ENCODE measurements at places on chromosomes 16 and 17.

GRCh38 chr17:77281904-77282367 is 141.2 kb downstream of the SEC14L1 start:
- no peak for DNase-seq

DNA sequence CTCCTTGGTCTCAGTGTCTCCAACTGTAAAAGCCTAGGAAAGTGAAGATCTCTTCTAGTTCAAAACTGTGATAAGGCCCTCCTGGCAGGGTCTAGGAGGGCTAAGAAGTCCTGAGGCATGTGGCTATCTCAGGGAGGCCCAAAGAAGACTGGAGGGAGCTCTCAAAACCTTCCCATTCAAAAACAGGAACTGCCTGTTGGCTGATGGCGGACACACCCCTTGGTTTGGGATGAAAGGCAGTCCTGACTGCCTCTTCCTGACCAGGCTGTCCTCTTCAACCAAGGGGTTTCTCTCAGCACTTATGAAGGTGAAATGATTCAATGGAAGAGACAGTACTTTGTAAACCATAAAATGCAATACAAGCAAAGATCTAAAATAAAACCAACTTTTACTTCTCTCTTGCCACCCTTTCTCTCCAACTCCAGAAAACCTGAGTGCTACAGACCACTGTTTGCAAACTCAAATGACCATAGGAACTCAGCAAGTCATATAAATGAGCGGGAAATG is 4.7 kb downstream of the ZNF764 start:
- no peak for DNase-seq

GRCh38 chr17:40307001-40307730 is 1.8 kb upstream of the RARA start:
- no peak for DNase-seq

DNA sequence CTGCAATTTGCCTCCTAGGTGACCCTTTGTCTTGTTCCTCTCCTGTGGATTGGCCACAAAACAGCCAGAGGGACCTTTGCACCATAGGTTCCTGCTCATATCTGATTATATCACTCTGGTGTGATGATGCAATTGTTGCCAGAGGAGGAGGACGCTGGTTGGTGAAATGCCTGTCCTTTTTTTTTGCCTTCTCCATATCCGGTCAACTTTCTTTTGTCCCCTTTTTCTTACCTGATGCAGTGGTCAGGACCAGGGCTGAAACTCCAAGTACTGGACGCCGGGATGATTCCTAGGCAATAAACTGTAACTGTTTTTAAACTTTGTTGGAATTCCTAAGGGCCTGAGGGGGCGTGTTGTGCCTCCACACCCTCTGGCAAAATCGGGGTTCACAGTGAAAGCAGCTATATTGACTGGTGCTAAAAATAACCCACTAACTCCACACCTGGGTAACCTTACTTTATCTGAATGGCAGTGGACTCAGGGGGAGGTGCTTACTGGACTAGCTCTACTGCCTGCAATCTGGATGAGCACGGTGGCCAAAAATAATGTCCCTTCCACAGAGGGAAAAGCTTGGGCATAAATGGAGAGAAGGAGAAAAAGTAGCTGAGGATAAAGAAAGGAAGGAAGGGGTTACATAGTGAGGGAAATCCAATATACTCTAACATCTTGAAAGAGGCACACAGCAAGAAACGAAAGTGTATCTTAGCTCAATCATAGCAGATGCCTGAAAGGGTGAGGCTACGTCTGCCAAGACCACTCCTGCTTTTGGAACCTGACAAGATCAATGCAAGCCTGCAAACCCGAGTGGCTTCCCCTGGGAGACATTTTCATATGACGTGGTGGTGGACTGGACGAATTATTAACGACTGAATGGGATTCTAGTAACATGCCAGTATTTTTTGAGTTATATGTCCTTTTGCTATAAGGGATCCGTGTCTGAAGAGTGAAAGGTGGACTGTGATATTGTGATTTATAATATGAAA is 28.4 kb upstream of the ZNF423 start:
- DNase-seq = no peak

All from cortex of kidney (tissue), 1 donor.